ENCODE measurements at places on chromosomes 11 and 22. TPM values are rescaled to one million over a fixed set of nuclear protein-coding genes. Genes with fewer than 3 reads are reported as not detected.

DNA sequence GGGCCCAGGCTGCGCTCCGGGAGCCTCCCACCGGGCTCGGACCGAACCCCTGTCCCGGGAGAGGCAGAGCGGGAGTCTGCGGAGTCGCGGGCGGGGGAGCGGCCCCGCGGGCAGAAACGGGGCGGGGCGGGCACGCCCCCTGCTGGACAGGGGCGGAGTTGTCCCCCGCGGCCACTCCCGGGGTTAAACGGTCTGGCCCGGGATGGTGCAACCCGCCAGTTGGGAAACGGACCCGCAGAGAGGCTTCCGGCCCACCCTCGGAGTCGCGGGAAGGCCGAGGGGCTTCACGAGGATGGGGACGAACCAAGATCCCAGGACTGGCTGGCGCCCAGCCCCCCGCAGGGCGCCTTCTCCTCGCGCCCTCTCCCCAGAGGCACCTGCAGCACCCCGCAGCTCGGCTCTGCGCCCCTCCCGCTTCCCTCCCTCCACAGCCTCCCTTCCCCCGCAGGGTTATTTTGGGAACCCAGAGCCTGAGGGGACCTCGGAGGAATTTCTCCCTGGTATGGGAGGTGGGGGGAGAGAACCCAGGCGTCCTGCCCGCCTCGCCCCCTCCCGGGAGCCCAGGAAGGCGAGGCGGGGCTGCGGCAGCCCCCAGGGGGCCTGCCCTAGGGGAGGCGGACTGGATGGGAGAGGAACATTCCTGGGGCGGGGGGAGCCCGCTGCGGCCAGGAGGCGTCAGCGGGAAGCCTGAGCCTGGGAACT, 902 bp downstream of the RASGRP2 start:
- DNase-seq = peak; percentile 87

- no peak for DNase-seq
Measured at GRCh38 chr11:80873310-80873999, 1432.6 kb upstream of the TENM4 start.

Gene MFNG
- 10.0 TPM for total RNA-seq

DNA sequence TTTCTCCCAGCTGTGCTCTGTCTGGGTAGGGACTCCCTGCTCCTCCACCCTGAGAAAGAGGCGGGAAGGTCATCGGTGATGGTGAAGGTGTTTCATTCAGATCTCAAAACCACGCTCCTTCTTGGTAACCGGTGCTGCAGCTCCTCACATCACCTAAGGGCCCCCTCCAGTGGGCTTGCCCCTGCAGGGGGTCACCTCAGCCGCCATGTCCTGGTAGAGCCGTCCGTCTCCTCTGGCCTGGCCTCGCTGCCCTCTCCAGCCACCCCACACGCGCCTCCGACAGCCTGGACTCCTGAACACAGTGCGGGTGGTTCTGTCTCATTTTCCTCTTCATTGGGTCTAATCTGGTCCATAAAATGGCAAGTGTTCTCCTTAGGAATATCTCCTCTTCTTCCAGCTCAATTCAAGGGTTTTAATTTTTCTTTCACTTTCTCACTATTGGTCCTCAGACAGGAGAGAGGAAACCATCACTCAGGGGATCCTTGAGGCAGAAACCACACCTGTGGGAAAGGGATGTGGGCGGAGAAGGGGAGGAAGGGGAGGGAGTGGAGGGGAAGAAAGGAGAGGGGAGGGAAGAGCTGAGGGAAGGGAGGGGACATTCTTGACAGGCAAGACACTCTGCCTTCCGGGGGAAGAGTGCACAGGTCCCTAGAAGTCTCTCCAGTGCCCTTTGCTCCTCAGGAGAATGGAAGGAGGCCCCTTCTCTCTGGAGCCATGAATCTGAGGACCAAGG, 1338.4 kb downstream of the TBC1D22A start:
- no peak for DNase-seq

GRCh38 chr22:23569291-23569690, 10.8 kb downstream of the IGLL1 start:
- DNase-seq = no peak

DNA sequence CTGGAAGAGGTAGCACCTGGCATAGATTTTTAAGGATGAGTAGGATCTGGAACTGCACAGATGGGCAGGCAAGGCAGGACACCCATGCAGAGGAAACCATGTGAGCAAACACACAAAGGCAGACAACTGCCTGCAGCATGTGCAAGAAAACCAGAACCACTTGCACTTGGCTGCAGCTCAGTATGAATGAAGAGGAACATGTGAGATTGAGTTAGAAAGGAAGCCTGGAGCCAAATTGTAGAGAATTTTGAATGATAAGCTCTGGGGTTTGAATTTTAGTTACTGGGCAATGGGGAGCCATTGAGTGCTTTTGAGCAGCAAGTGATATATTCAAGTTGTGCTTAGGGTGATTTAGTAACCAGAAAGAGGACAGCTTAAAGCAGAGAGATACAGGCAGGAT, 583.4 kb downstream of the SOX6 start:
- no peak for DNase-seq

Gene HIPK3
- 33.3 TPM for total RNA-seq

Gene DRD2
- not detected for total RNA-seq

Gene SIRT3
- total RNA-seq = 17.5 TPM

- DNase-seq = peak; percentile 66
Measured at GRCh38 chr11:127105593-127106541, 105.3 kb upstream of the KIRREL3 start.

Gene KIRREL3
- total RNA-seq = not detected

GRCh38 chr11:477052-477715, 27.1 kb downstream of the PTDSS2 start:
- DNase-seq = no peak

- DNase-seq = no peak
Measured at GRCh38 chr22:37443977-37444376, 16.7 kb upstream of the ELFN2 start.

GRCh38 chr22:24723111-24723510, 51.4 kb downstream of the PIWIL3 start:
- no peak for DNase-seq

Gene TRPC6
- not detected for total RNA-seq

Gene CARD18
- not detected for total RNA-seq

DNA sequence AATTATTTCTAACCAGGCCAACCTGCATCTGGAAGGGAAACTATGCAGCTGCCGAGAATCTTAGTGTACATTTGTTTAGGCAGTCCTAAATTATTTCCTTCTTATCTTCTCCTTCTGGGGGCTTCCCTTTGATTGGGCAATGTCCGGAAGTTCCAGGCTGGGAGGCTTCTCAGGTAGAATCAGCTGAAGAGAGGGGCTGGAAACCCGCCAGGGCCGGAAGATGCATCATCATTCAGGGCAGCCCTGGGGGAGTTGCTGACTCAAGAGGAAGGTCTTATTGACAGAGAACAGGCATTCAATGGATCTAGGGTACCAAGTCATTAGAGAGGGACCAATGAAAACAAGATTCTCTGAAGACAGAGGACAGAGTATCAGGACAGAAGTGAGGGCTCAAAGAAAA, 150.7 kb downstream of the BLID start:
- DNase-seq = no peak

GRCh38 chr11:64834723-64835615, 9.5 kb downstream of the CDC42BPG start:
- no peak for DNase-seq

GRCh38 chr11:71173709-71174108, 78.7 kb downstream of the SHANK2 start:
- DNase-seq = no peak

GRCh38 chr11:28584992-28585391, 476.8 kb downstream of the METTL15 start:
- DNase-seq = no peak

DNA sequence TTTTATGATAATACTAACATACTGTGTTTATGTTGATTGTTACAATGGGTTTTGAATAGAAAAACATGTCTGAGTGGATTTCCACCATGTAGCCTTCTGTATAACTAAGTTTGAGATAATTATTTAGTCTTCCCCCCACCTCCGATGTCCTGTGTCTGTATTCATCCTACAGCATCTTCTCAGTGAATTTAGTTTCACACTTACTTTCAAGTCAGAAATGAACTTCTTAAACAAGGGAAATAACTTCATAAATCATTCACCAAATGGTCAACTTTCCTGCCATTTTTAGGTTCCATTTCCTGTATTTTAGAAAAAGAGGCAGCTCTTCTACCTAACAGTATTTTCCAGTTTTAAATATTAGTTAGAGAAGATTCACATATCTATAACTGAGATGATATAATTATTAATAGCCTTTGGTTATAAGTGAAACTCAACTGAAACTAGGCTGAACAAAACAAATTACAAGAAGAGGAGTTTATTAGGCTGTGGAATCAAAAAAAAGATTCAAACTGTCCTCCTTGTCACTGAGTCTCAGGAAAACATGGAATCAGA, 3.5 kb downstream of the OR51B5 start:
- DNase-seq = no peak

GRCh38 chr11:12626616-12627015, 47.6 kb upstream of the TEAD1 start:
- no peak for DNase-seq

DNA sequence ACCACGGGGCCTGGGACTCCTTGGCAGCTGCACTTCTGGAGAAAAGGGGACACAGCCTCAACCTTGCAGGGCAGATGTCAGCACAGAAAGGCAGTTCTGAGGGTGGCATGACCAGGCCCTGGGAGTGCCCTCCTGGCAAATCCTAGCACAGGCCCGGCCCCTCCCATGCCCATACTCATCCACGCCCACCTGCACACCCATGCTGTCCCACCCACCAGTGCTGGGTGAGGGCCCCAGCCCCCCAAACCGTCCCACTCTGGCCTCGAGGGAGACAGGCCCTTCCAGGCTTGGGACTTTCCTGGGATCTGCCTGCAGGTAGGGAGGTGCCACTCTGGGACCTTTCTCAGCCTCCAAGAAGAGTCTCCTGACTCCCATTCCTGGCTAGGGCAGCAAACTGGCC, 10.1 kb downstream of the DUSP8 start:
- DNase-seq = no peak

DNA sequence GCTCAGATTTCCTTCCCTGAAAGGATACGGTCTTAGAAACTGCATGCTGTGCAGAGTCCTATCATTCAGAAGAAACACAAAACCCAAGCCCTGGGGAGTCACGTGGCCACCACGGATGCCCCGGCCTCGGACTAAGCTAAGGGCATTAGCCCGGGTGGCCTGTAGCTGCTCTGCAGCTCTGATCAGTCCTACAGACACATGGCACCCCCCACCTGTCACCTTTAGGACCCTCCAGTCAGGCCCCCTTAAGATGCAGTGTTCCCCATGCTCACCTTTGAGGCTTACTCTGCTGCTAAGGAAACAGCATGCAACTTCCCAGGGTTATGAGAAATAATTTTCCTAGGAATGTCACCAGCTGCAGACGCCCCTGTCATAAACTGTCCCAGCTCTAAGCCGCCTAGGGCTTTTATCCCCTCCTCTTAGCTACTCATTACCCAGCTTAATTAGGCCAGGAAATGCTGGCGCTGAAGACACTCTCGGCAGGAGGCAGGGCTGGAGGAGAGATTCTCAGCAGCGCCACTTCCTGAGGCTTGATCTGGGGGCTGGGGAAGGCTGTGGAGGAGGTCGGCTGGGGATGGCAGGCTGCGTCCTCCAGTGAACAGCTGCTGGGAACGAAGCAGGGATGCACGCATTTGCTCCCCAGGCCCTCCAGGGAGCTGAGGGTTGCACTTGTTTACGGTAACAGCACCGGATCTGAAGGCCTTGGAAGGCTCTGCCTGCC, 47.2 kb upstream of the ADA2 start:
- no peak for DNase-seq

Gene TREH
- total RNA-seq = not detected

GRCh38 chr11:118124929-118125535, 27.6 kb downstream of the SCN4B start:
- no peak for DNase-seq

- DNase-seq = no peak
Measured at GRCh38 chr11:20840341-20840740, 171.0 kb downstream of the NELL1 start.

GRCh38 chr11:129574431-129574830, 198.8 kb downstream of the BARX2 start:
- DNase-seq = no peak

DNA sequence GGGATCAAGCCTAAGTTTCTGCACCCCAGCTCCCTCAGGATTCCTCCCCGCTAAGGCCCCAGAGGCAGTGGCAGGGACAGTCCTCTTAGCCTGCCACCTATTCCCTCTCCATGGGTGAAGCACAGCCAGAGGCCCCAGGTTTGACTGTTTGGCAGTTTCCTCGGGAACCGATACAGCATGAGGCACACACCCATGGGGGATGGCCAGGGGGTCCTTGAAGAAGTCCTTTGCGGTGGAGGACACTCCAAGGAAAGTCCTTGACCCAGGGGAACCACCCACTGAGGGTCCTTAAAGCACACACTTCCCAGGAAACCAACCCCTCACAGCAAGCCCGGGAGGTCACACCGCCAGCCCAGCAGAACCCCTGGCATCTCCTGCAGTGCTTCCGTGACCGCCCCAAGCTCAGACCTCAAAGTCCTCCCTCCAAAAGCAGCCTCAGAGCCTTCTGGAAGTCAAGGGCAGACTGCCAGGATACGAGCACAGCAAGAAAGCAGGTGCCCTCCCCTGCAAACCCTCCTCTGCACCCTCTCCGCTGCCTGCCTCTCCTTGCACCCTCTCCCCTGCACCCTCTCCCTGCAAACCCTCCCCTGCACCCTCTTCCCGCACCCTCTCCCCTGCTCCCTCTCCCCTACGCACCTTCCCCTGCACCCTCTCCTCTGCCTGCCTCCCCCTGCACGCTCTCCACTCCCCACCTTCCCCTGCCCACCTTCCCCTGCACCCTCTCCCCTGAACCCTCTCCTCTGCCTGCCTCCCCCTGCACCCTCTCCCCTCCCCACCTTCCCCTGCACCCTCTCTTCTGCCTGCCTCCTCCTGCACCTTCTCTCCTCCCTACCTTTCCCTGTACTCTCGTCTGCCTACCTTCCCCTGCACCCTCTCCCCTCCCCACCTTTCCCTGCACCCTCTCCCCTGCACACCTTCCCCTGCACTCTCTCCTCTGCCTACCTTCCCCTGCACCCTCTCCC, 1.4 kb downstream of the SIGIRR start:
- DNase-seq = no peak

GRCh38 chr11:92440701-92441442, 216.3 kb downstream of the FAT3 start:
- no peak for DNase-seq

DNA sequence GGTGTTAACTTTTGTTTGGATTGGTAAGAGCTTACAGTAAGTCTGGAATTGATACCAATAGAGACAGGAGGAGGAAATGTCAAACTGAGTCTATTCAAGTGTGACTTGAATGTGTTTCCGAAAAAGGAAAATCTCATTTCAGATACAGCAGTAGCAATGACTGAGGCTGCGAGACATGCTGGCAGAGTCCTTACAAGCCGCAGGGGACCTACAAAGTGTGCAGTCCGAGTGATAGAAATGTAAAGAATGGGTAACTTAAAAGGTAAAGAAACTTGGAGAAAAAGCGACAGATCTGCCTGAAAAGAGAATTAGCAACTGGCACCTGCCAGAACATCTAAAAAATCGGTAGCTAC, 444 bp downstream of the CWF19L2 start:
- DNase-seq = no peak

Gene HPX
- total RNA-seq = 4,649 TPM

Gene A4GALT
- 3.5 TPM for total RNA-seq

Gene SMC1B
- total RNA-seq = not detected

Gene MRGPRX1
- total RNA-seq = not detected

Gene RFPL3
- not detected for total RNA-seq

GRCh38 chr11:2686360-2687222, 13.2 kb downstream of the KCNQ1OT1 start:
- peak; percentile 31 for DNase-seq
